ENCODE measurements at places on chromosomes 3 and 15.

GRCh38 chr3:197298945-197299854 is 788 bp upstream of the DLG1 start:
- peak; percentile 59 for DNase-seq

DNA sequence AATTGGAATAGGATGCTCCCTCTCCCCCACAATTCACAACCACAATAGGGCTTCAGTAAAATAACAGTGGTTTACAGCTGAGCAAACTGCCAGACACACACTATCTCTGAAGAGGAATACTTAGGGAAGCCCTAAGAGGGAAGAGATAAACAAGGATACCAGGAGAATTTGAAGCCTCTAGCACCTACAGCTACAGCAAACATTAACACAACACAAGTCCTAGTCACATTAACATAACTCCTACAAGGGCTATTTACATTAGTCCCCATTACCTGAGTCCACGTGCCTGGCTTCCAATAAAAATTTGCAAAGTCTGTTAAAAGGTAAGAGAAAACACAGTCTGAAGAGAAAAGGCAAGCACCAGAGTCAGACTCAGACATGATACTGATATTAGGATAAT is 346.9 kb upstream of the CDIN1 start:
- no peak for DNase-seq

DNA sequence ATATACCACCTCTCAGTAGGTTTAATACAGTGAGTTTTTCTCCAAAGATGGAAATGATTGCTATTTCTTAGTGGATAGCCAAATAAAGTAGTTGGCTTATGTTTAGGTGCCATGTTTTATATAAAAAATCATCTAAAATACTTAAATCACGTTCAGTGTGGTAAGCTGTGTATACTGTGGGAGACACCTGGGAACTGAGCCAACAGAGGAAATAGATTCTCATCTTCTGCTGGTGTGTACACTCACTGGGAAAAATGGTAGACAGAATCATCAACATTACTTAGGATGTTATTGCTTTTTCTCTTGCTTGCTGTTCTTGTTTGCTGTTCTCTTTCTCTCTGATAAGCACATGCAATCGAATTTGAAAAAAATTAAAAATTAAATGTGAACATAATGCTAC is 112.6 kb upstream of the MB21D2 start:
- peak; percentile 67 for DNase-seq

DNA sequence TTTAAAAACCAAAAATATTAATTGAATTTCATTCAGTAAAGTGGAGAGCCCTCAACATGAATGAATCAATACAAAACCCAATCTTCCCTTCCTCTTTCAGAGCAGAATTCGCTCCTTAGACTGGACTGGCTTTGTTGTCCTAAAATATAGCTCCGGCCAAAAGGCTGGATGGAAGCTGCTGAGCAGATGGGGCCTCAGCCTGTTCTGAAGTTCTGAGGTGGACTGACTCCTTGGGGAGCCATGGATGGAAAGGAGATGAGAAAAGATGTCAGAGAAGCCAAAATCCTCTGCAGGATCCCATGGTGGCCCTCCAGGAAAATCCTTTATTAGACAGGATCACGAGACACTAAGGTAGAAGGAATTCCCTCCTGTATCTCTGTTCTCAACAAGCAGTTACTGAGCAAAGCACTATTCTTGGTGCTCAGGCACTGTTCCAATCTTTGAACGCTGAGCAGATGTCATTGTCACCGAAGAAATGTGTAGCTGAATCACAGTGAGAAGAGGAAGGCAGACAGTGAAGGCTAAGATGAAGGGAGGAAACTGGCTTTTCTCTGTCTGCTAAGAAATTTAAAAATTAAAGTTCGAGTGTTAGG is 122.0 kb downstream of the SEMA6D start:
- no peak for DNase-seq

GRCh38 chr3:114587986-114588385 is 294.2 kb downstream of the TIGIT start:
- no peak for DNase-seq

All from NCI-H1105 (cell line).